ENCODE measurements at places on chromosomes 2 and 18.

GRCh38 chr2:77363277-77363676, 158.9 kb downstream of the LRRTM4 start:
- DNase-seq, result no peak

DNA sequence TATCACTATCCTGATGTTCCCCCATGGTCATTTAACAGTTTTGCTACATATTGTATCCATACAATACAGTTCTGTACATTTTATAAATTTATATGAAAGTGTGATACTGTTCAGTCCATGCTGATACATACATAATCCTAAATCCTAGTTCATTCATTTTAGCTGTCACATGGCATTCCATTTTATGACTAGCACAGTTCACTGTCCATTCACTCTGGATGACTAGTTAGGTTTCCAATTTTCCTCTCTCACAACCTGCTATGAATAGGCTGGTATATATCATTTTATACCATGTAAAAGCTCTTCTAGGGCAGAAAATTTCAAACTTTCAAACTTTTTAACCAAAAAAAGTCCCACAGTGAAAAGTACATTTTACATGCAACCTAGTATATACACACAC, 15.2 kb downstream of the SMAD2 start:
- no peak for DNase-seq

- no peak for DNase-seq
Measured at GRCh38 chr2:203612246-203612645, 77.1 kb upstream of the RAPH1 start.

- DNase-seq, result no peak
Measured at GRCh38 chr18:25392192-25392591, 40.2 kb upstream of the ZNF521 start.

DNA sequence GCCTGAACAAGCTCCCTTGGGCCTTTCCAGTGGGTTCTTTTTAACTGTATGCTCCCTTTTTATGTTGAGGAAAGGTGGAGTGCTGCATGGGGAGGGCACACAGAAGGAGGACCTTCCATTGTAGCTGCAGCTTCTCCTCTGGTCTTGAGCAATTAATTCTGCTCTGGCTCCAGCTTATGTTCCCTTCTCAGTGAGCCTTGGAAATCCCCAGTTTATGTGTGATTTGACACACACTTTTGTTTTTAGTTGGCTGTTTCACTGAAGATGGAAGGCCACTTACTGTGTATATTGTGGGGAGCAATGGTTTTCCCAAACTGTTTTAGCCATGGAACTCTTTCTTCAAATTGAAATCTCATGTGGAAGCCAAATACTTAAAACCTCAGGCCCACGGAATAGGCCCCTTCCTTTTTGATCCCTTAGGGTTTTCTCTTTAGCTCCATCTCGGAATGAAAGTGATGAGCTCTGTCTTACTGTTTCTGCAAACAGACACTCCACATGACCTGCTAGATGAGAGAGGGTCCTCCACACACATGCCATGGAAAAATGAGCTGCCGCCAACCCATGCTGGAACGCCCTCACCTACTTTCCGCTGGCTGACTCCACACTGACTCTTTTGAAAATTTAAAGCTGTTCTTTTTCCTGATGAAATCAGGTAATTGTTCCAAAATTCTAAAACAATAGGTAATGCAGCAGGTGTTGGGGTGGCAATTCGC, 280.9 kb upstream of the SIX2 start:
- DNase-seq, result no peak

GRCh38 chr2:226154610-226155009, 645.0 kb downstream of the IRS1 start:
- DNase-seq, result no peak

DNA sequence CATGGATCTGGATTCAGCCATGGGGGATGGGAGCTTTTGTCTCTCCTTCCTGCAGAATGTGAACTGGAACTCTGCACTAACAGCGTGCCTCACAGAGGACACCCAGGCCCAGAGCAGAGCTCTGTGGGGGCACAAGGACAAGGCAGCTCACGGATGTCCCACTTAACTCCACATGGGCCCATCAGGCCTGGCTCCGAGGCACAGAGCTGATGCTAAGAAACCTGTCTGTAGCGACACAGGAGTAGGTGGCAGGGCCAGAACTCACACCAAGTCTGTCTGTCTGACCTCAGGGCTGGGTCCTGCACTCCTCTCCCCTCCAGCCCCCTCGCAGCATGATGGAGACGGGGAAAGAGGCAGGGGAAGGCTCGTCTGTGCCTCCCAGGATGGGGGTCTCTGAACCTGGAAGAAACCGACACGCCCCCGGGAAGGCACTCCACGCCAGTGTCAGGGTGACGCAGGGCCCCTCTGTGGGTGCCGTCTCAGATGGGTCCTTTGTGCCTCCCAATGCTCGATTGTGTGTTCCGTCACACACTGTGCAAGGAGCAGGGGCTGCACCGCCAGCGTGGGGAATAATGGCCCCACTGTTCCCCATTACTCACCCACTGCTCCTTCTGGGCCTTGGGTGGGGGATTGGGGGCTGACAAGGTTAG, 36.6 kb downstream of the FAM178B start:
- no peak for DNase-seq

DNA sequence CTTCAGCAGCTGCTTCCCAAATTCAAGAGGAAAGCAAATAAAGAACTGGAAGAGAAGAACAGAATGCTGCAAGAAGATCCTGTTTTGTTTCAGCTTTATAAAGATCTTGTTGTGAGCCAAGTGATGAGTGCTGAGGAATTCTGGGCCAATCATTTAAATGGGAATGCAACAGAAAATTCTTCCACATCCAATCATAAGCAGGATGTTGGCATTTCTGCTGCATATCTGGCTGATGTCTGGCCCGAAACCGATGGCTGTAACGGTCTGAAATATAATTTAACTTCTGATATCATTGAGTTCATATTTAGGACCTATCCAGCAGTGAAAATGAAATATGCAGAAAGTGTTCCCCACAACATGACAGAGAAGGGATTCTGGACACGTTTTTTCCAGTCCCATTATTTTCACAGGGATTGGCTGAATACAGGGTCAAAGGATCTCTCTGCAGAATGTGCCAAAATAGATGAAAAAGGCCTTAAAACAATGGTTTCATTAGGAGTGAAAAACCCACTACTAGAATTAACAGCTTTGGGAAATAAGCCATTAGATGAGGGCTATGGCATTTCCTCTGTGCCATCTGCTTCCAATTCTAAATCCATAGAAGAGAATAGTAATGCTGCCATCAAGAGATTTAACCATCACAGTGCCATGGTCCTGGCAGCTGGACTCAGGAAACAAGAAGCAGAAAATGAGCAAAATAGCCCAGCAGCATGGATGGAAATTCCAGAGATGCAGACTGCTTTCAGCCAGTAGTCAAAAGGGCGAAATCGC, 175.6 kb downstream of the MC4R start:
- no peak for DNase-seq

DNA sequence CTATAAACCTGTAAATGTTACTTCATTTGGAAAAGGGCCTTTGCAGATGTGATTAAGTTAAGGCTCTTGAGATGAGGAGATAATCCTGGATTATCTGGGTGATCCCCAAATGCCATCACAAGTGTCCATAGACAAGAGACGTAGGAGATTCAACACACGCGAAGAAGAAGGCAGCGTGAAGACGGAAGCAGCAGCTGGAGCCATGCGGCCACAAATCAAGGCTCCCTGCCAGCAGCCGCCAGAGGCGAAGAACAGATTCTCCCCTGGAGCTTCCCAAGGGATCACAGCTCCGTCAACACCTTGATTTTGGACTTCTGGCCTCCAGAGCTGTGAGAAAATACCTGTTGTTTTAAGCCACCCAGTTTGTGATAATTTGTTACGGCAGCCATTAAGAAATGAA, 11.0 kb upstream of the VAPA start:
- DNase-seq, result no peak

- no peak for DNase-seq
Measured at GRCh38 chr2:205902041-205902899, 183.7 kb downstream of the INO80D start.

GRCh38 chr2:73293534-73294171, at the start of gene EGR4:
Gene EGR4, minus strand, starts transcription at chr2:73293548. Its CDS starts 231 bp downstream, at chr2:73293317.
- no peak for DNase-seq

- no peak for DNase-seq
Measured at GRCh38 chr2:160271171-160272086, 71.4 kb upstream of the ITGB6 start.

DNA sequence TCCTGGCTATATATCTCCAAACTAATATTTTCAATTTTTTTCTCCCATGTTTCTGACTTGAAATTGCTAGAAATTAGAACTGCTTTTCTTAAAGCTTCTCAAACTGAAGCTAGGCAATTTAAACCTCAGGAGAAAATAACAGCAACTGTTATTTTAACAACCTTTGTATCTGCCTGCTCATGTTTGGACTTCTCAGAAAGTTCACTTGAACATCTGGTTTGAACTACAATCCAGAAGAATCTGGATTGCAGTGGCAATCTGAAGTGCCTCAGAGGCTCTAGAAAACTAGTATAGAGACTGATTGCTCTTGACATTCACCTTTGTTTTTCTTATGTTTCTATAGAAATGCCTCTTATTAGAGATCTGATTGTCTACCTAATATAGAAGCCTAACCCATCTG, 64.1 kb downstream of the STAT4 start:
- no peak for DNase-seq

- peak; percentile 89 for DNase-seq
Measured at GRCh38 chr2:86105252-86105968, at the start of gene POLR1A. Gene POLR1A, minus strand, starts transcription at chr2:86105886. Its CDS starts 110 bp downstream, at chr2:86105776.

DNA sequence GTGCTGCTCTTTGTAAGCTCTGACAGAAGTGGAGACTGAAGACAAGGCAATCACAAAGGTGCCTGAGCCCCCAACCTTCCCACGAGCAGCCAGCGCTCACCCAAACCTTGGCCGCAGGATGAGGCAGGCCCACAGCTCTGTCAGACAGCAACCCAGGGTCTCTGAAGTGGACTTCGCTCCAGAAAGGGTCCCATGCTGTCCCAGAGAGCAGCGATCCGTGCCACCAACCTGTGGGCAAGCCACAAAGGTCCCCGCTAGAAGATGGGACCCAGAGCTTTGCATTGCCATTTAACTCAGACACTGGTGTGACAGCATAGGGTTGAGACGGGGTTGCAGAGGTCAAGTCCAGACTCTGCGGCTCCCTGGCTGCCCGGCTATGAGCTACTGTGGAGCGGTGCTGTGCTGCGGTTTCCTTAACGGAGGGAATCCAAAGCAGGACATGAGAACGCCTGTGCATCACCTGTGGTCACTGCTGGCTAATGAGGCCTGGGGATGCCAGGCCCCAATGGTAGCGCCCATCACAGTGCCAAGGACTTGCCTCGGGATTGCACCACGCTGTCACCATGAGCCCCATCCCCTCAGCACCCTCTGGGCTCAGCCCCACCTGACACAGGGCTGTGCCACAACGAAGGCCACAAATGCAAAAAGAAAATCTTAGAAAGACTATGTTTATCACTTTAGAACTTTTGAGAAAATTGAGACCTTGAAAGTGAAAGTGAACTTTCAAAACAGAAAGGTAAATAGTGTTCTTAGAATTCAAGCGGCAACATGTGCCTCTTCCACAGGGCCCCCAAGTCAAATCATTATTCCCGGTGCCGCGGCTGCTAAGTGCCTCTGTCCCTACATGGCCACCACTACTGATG, 103.4 kb downstream of the HDAC4 start:
- no peak for DNase-seq

DNA sequence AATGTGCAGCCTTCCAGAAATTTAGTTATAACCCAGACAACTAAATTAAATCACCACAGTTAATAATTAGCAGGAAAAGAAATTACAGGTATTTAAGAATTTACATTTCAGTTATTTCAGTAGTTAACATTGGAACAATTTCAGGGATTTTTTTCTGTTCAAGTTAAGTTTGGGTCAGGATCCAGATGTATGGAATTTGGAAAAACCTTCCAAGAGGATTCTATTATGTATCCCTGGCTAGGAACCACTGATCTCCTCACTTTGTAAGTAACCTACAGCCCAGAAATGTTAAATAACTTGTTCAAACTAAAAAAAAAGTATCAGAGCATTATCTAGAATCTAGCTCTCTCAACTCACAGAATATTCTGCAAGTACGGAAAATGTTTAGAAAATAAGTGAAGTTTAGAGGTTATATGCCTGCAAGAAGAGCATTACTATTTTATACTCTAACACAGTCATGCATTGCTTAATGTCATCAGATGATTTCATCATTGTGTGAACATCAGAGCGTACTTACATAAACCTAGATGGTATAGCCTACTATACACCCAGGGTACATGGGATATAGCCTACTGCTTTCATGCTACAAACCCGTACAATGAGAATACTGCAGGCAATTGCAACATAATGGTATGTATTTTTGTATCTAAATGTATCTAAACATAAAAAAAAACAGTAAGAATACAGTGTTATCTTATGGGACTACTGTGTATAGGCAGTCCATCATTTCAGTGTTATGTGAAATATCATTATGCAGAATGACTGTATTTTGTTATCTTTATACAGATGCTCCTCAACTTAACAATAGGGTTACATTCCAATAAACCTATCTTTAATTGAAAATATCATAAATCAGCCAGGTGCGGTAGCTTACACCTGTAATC, 6.1 kb downstream of the NCKAP1 start:
- no peak for DNase-seq

- no peak for DNase-seq
Measured at GRCh38 chr2:217327953-217328621, 468.2 kb upstream of the TNP1 start.

DNA sequence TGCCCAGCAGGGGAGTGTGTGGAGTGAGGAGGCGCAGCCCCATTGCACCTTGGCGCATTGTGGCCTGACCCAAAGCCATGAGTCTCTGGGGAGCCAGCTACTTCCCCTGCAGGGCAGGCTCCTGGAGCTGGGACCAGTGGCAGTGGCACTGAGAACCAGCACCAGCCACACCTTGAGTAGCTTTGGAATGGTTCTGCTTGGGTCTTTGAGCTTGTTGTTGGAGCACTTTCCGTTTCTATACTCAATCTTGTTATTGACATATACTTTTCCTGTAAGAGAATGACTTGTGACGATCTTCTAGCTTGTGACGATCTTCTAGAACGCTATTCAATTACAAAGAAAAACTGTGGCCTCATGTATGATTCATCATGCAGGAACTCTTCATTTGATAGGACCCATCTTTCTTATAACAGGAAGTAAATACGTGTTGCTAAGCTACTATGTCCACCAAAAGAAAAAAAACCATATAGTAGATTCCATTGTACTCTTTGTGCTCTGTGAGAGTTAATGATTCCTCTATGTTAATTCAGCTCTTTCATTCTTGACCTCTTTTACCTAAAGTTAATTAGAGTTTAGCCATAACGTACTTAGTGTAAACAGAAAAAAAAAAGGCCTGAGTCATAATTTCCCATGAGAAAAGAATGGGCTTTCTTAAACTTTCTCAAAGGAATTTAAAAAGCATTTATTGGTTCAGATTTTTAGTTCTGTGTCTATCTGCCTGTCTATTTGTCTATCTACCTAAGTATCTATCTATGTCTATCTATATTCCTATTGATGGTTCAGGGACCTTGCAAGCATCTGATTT, 113.1 kb downstream of the GATA6 start:
- no peak for DNase-seq
